NCI-H774 (cell line): ENCODE measurements at places on chromosomes 1 and 21.

GRCh38 chr1:218683242-218683641 is 338.1 kb downstream of the TGFB2 start:
- no peak for DNase-seq

DNA sequence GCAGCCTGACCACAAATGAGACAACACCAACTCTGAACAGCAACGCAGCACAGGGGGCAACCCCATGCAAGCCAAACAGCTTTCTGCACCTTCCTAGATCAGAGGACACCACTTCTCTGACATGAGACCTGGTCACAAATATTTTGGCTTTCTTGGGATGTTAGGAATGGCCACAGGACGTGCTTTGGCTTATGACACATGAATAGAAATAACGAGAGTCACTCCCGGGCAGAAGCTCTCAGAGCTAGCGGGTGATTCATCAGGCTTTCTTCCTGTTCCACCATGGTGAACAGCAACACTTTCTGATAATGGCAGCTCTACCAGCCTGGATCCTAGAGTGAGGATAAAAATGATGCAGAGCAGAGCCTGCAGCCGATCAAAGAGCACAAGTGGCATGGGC is 39.4 kb downstream of the PAFAH2 start:
- DNase-seq = no peak

DNA sequence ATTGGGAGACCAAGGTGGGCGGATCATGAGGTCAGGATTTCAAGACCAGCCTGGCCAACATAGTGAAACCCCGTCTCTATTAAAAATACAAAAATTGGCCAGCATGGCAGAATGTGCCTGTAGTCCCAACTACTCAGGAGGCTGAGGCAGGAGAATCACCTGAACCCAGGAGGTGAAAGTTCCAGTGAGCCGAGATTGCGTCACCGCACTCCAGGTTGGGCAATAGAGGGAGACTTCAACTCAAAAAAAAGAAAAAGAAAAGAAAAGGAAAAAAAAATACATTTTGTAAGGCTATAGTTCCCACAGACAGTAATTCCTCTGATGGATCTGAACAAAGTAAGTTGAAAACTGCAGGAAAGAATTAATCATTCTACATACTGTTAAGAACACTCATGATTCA is 48.1 kb upstream of the CD46 start:
- DNase-seq = no peak

GRCh38 chr1:84861988-84862644 is 30.9 kb downstream of the LPAR3 start:
- DNase-seq = no peak

GRCh38 chr1:68210829-68211228 is 21.5 kb downstream of the WLS start:
- DNase-seq = no peak

DNA sequence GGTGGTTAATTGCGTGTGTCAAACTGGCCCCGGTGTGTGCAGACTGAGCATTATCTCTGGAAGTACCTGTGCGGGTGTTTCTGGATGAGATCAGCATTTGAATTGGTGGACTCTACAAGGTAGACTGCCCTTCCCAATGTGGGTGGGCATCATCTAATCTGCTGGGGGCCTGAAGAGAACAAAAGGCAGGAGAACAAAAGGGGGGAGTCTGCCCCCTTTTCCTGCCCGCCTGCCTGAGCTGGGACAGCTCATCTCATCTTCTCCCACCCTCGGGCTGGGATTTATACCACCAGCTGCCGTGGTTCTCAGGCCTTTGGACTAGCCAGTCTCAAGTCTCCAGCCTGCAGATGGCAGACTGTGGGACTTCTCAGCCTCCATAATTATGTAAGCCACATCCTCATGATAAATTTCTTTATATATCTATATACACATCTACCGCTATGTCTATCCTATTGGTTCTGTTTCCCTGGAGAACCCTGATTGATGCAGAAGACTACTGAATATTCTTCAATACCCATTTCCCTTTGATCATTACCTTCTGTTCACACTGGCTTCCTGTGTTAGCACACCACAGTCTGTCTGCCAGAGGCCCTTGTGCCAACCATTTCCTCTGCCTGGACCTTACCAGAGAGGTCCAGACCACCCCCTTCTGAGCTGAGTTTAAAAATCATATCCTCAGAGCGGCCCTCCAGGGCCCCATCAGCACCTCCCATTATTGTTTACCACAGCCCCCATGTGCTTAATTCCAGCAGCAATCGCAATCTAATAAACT is 25.2 kb downstream of the RCAN1 start:
- DNase-seq = no peak

DNA sequence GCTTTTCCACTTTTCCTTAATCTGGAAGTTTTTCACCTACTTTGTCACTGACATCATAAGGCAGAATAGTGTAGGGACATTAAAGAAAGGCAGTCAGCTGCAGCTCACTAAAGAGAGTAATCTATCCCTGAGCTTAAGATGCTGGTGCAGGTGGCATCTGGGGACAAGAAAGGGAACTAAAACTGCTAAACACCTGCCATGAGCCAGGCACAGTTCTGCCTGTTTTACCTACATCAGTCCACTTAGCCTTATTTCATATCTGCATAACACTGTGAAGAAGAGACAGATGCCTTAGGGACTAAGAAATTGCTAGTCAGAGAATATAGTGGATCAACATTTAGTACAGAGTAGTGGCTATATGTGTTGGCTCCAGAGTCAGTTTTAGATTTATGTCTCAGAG is 88.1 kb downstream of the GPATCH2 start:
- no peak for DNase-seq

GRCh38 chr1:63630238-63630637 is 37.0 kb downstream of the PGM1 start:
- DNase-seq = no peak

GRCh38 chr1:155022136-155022926 is 11.2 kb downstream of the DCST2 start:
- no peak for DNase-seq

GRCh38 chr1:185487026-185487425 is 170.0 kb upstream of the IVNS1ABP start:
- DNase-seq = no peak

DNA sequence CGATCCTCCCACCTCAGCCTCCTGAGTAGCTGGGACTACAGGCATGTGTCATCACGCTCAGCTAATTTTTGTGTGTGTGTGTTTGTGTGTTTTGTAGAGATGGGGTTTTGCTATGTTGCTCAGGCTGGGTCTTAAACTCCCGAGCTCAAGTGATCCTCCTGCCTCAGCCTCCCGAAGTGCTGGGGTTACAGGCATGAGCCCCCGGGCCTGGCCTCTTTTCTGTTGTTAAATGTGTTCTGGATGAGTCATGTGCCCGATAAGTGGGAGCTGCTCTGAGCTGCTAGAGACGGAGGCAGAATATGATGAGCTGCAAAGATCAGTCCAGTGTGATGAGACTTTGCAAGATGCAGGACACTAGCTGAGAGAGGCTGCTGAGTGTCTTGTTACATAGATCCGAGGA is 75.5 kb downstream of the VPS13D start:
- DNase-seq = no peak

GRCh38 chr1:227774051-227774731 is 39.0 kb downstream of the SNAP47 start:
- peak; percentile 55 for DNase-seq

DNA sequence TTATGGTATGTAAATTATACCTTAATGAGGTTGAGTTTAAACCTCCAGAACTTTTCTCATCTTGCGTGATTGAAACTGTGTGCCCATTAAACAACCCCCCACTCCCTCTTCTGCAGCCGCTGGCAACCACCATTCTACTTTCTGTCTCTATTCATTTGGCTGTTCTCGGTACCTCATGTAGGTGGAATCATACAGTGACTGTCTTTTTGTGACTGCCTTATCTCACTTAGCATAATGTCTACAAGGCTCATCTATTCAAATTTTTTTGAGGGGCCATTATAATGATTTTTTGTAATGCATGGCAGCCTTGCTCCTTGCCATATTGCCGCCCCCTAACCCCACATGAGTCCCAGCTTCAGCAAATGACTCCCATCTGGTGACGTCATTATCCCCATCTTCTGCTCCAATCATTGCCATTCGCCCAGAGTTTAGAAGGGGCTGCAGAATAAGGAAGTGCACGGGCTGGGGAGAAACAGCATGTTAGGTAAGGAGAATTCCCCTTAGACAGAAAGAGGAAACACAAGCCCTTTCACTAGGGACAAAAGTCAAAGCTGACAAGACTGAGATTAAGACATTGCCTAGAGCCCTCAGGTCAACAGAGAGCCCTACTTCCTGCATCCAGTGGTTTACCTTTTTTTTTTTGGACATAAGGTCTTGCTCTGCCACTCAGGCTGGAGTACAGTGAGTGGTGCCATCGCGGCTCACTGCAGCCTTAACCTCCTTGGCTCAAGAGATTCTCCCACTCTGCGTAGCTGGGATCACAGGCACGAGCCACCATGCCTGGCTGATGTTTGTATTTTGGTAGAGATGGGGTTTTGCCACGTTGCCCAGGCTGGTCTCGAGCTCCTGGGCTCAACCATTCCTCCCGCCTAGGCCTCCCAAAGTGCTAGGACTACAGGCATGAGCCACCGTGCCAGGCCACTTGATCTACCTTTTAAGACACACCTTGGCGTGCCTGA is 78.4 kb upstream of the ERRFI1 start:
- no peak for DNase-seq

- no peak for DNase-seq
These were observed 11.1 kb downstream of the AMY2B start for GRCh38 chr1:103582464-103582863.

DNA sequence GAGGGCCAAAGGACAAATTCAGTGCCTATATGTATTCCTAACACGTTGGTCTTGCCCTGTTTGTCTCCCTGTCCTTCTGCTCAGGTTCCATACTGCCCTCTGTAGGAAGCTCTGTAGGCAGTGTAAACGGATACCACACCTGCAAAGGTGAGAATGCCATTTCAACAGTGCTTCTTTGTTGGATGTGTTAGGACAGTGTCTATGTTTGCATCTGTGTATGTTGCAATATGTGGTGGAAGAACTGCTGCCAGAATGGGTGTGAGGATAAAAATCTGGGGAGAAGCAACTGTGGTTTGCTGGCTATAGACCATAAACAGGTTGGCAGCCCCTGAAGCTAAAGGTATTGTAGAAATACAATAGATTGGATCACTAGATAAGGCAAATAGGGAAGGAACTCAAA is 113.1 kb upstream of the BMP8A start:
- DNase-seq = no peak

DNA sequence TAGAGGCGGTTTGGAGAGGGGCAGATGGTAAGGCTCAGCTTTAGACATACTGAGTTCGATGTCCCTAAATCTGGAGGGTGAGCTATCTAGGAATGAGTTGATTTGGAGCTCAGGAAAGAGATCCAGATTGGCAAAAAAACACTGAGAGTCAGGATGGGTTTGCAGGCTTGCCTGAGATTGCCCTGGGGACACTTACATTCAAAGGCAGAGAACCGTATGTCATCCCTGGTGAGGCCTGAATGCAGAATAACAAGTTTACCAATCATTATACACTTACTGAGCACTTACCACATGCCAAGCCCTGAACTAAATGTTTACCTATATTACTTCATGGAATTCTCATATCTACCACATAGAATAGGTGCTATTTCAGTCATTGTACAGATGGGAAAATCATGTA is 27.5 kb downstream of the TFAP2E start:
- no peak for DNase-seq

GRCh38 chr1:165612062-165612461 is 19.0 kb upstream of the MGST3 start:
- no peak for DNase-seq

- peak; percentile 5 for DNase-seq
These were observed 88.2 kb downstream of the NFIA start for GRCh38 chr1:61170328-61171238.

GRCh38 chr1:116425987-116426386 is 52.9 kb downstream of the ATP1A1 start:
- DNase-seq = no peak

GRCh38 chr1:178093951-178094738 is at the start of gene RASAL2:
Gene RASAL2 (plus strand): TSS chr1:178094104. CDS start chr1:178094493, 389 bp downstream.
- DNase-seq = peak; percentile 12

DNA sequence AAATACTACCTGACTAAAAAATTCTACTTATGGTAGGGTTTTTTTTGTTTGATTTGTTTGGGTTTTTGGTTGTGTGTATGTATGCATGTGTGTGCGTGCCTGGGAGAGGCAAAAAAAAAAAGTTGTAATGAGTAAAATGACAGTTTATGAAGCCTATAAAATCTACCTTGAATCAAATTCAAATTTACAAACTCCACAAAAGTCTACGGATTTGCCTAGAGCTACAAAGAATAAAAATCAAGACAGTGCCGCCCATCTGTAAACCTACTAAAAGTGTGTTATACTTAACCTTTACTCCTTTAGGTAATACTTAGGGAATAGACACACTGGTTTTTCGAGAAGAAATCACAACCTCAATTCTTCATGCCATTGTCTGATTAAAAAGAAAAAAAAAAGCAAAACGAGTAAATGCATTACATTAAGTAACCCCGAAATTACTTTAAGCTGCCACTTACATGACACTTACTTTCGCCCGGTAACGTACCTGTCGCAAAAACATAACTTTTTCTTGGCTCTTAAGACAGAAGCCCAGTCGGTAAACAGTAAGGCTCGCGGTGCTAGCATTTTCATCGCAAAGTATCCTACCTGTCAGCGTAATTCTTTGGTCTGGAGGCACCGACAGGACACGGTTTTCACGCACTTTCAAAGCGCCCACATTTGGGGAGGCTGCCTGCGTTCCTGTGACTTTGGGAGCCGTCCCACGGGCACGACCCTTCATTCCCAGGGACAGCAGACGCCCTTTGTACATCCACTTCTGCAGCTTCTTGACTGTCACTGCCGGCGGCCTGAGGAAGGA is 951 bp downstream of the SYDE2 start:
- no peak for DNase-seq

DNA sequence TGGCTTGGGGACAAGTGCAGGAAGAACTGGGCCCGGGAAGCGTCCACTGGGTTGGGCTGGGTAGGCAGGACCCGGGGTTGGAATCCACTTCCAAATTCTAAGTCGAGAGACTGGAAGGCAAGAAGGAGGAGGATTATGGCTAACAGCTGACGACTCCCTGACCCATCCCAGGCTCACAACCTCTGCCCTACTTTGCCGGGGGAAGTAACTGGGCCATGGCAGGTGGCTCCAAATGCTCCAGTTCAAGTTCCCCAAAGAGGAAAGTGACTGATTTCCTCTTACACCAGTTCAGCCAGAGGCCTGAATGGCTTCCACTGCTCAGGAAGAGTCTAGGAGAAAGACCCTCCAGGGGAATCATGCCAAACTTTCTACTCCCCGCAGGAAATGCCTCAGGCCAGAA is 11.4 kb downstream of the EMC1 start:
- no peak for DNase-seq

GRCh38 chr1:224507771-224508523 is 73.3 kb upstream of the WDR26 start:
- DNase-seq = no peak

- DNase-seq = no peak
These were observed 371.6 kb downstream of the AMY1C start for GRCh38 chr1:104121271-104121670.

DNA sequence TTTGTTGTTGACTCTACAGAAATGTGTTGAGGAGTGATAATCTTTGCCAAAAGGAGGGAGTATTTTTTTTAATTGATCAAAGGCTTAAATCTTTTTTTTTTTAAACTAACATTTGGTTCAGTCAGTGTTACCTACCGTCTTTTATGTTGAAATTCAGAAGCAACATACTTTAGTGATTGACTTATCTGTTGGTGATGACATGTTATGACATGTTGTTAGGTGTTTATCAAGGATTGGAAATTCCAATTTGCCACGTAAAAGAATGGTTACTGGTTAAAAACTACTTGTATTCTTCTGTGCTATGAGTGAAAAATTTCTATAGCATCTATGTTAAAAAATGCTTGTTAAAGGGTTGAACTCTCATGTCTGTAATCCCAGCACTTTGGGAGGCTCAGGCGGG is 61.2 kb downstream of the DNM3 start:
- DNase-seq = no peak

- no peak for DNase-seq
These were observed 21.0 kb upstream of the GADD45A start for GRCh38 chr1:67664048-67664447.
